ENCODE measurements at places on chromosomes 2 and 18.

DNA sequence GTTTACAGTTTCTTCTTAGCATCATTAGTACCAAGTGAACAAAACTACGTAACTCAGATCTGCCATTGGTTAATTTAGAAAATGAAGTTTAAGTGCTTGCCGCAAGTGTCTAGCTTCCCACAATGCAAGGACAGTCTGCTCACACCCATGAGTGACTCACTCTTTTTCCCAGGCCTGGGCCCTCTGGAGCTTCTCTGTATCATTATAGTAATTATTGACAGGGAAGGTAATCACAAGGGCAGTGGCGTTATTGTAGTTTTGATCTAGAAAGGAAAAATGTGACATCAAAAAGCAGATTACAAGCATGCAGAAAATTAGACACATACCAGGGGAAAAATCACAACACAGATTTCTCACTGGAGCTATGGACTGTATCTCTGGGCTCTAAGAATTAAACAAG is 38.5 kb downstream of the NPC1 start:
- no peak for DNase-seq

DNA sequence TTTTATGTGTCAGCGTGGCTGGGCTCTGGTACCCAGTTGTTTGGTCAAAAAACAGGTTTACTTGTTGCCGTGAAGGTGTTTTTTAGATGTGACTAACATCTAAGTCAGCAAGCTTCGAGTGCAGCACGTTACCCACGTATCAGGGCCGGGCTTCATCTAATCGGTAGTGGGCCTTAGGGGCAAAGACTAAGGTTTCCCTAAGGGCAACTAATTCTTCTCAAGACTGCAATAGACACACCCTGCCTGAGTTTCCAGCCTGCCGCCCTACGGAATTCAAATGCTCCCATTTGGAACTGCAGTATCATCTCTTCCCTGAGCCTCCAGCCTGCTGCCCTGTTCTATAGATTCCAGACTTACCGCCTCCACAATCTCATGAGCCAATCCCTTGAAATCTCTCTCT is 27.7 kb downstream of the FHL2 start:
- DNase-seq, result no peak

DNA sequence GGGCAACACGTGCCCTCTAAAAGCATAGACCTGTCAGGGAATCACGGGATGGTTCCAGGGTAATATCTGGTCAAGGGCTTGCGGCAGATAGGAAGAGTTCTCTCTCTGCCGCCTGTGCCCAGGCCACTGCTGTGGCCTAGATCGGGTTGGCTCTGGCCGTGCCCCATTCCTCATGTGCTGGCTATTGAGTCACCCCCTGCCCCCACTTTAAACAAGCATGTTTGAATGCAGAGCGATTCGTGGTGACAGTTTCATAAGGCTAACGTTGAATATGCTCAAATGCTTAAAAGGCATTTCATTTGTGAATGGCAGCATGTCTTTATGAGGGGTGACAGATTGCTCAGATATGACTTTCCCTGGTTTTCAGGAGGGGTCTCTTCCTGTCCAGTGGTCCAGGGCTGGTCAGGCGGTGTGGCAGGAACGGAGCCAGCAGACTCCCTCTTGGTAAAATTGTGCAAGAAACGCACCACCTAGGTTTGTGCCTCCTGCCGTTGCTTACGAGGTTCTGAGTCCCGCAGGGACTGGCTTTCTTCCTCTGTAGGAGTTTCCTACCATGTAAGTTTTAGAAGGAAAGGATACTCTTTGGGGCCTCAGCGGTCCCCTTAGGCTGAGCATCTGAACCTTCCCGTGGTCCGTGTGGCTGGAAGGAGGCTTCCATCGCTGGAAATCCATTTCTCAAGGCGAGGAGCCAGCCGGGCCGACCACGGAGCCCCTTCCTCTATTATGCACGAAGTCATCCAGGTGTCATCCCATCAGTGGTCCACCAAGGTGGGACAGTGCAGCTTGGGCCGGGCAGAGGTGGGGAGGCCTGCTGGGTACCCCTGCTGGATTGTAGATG is 50.2 kb downstream of the AGAP1 start:
- DNase-seq, result no peak

DNA sequence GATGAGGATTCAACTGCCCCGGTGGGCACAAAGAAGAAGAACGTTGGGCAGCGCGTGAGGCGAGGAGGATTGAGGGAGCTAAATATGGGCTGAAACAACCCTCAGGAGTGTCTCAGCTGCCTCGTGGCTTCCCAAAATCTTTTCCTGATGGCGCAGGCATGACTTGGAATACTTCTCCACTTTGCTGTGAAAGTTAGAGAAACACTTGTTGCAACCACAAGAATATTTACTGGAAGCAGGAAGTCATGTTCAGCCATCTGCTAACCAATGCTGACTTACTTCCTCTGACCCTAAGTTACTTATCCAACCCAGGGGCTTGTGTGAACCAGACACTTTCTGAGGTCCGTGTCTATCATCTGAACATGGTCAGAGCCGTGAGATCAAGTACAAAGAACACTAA is 148.8 kb downstream of the ARL4C start:
- no peak for DNase-seq

DNA sequence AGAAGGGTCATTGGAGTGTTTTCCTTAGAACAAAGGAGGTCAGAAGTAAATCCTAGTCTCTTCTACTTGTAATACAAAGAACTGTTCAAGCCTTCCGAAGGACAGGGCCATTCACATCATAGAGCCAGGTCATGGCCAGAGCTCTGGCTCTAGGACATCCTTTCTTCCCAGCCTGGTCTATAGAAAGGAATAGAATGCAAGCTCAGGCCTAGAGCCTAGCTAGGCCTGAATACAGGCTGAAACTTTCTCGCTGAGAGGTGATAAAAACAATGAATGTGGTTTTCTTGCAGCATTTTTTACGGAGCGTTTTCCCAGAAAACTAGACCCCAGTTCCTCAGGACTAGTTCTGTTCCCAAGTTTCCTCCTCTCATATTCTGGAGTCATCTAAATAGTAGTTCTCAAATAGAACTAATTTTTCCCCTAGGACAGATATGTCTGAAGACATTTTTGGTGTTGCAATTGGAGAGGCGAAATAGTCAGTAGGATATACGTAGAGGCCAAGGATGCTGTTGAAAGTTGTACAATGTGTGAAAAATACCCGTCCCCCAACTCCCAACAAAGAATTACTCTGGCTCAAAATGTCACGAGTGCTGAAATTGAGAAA is 6.8 kb downstream of the UGT1A6 start:
- no peak for DNase-seq

- no peak for DNase-seq
Observed at GRCh38 chr18:55544014-55544413, 44.0 kb downstream of the TCF4 start.

DNA sequence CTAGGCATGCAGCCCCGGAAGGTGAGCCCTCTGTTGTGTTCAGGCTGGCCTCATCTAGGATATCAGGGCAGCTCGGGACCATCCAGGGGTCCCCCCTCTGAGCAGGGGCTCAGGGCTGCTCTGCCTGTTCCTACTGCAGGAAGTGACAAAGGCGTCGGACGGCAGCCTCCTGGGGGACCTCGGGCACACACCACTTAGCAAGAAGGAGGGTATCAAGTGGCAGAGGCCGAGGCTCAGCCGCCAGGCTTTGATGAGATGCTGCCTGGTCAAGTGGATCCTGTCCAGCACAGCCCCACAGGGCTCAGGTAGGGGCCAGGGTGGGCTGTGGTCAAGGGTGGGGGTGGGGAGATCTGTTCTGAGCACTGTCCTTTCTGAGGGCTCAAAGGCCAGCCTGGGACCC is 13.1 kb downstream of the KCNIP3 start:
- no peak for DNase-seq

DNA sequence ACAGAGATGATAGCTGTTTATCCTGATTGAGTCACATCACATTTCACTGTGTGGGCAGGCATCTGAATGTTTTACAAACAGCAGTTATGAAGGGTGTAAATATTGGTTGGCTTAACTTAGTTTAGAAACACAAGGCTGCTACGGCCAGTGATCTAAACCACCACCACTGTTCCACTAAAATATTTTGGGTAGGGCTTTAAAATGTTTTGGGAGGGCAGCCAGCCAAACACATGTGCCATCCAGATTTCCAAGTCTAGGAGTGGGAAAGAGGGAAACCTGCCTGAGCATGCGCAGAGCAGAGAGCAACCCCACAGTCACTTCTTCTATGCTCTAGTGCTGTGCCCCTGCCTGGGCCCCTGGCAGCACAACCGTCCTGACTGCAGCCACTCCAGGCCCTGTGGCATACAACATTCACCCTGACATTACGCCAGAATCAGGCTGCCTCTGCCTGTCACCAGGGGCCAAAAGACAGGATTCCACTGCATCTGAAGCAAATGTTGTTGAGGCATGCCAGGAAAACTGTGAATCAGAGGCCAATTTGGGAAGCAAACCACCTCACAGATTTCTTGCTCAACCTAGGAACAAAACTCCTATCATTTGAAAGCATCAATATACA is 74.8 kb upstream of the COL5A2 start:
- DNase-seq, result no peak

DNA sequence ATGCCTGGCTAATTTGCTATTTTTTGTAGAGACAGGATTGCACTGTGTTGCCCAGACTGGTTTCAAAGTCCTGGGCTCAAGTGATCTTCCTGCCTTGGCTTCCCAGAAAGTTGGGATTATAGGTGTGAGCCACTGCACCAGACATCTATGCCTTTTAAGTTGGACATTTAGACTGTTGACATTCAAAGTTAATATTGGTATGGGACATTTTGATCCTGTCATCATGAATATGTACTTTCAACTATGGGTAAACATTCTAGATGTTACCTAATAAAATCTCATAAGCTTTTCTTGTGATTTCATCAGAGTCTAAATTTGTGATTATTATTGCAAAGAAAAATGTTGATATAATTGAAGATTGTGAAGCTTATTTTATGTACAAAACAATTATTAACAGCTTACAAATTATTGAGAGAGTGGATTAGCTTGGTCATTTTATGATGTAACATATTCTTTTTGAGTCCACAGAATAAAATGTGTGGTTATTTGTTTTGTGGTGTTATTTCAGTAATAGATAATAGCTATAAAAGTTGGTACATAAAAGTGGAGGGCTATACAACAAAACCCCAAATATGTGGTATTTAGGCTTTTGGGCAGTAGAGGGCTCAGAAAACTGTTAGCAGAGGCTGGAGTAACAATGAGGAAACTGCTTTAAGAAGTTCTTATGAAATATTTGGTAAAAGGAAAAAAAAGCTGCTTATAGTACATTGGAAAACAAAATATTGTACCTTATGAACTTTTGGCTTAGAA is 41.4 kb downstream of the STARD6 start:
- no peak for DNase-seq

DNA sequence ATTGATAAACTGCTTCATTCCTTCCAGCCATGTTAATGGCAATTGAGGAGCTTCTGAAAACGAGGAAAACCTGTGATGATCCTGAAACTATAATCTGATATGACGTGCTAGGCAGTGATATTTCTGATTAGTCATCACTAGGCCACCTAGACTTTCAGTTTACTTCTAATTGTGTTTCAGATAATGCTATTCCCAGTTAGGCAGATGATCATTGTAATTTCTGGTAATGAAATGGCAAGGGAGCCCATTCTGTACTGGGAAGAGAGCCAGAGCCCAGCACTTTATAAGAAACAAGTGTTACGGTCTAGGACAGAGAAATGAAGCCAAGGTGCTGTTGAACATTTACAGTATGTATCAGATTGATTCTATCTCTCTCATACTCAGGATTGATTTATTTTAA is 106.2 kb downstream of the CPO start:
- no peak for DNase-seq

DNA sequence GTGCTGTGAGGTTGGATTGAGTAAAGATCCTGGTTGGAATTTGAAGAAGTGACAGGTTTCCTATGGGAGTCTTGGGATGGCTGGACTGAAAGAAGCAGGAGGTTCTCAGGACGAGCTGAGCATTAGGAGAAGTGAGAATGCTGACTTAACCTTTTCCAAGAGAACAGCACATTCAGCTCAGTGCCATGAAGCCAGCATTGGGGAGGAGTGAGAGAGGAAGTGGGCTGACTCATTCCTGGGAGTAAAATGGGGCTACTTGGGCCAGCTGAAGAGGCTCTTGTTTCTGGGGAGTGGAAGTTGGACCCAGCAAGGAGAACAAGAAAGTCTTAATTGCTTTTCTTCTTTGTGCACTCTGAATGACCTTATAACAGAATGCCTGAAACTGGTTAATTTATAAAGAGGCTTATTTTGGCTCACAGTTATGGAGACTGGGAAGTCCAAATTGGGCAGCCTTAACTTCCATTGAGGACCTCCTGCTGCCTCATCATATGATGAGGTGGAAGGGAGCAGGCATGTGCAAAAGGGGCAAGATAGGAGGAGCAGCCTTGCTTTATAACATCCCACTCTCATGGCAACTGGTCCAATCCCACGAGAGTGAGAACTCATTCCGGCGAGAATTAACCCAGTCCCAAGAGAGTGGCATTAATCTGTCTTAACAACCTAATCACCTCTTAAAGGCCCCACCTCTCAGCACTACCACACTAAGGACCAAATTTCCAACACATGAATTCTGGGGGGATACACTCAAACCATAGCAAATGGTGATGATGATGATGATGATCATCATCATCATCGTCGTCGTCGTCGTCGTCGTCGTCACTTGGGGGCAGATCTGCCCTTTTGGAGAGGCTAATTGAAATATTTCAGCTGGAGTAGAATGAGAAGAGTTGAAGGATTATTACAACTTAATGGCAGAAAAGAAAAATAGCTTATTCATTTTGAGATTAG is 26.1 kb downstream of the DGUOK start:
- DNase-seq, result no peak

GRCh38 chr2:200438251-200438650 is 71.6 kb downstream of the KCTD18 start:
- no peak for DNase-seq

DNA sequence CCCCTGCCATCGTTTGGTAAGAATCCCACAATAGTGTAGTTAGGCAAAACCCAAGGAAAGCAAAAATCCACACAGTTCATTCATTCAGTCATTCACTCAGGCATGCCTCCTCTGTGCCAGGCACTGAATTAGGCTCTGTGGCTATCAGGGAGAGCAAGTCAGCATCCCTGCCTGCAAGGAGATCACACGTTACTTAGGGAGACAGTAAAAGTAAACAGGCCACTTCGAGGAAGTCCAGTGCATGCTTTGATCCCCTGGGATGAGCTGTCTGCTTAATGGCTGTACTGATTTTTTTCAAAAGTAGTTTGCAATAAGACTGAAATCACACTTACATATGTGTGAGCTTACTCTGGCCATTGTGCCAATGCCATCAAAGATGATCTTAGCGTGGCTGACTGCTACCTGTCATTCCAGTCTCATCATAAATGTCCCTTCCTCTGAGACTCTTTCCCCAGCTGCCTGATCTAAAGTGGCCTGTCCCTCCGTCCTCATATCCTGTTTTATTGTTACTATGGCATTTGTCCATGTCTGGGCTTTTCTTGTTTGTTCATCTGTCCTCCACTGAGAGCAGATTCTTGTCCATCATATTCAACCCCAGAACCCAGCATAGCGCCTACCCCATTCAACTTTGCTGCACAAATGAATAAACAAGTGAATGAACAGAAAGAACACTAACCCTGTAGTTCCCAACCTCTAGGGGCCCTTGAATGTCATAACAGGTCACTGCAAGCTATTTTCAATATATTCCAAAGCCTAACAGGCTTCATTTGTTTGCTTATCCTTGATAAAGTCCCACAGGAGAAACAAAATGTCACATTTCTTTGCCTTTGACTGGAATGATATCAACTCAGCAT is 84.1 kb downstream of the GALNT14 start:
- no peak for DNase-seq
